CD4-positive, alpha-beta T cell (primary cell): ENCODE measurements at places on chromosomes 5 and 9. TPM values are rescaled to one million over a fixed set of nuclear protein-coding genes. Genes with fewer than 3 reads are reported as not detected.

- no peak for DNase-seq
Observed at GRCh38 chr5:76532052-76532451, 91.2 kb downstream of the F2RL2 start.

DNA sequence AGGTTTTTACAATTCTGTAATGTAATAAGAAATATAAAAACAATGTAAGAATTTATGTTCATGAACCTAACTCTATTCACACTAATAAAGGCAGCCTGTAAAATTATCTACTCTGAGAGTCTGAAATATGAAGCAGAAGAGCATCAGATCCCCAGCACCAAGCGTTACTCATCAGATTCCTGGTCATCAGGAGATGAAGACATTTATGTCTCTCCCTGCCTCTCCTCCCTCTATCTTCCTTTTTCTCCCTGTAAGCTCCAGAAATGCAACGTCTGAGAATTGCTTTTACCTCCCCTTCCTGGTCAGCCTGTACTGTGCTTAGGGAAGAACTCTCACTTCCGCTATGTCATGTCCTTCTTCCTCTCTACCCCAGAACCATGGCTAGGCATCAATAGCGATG lies 114.4 kb upstream of the SLIT3 start:
- no peak for DNase-seq

- DNase-seq: no peak
Observed at GRCh38 chr5:37598733-37599132, 219.6 kb downstream of the WDR70 start.

- DNase-seq: no peak
Observed at GRCh38 chr5:67414712-67415111, 218.1 kb upstream of the CD180 start.

GRCh38 chr5:73451224-73452130 lies 2.9 kb upstream of the FOXD1 start:
- DNase-seq: peak; percentile 66

DNA sequence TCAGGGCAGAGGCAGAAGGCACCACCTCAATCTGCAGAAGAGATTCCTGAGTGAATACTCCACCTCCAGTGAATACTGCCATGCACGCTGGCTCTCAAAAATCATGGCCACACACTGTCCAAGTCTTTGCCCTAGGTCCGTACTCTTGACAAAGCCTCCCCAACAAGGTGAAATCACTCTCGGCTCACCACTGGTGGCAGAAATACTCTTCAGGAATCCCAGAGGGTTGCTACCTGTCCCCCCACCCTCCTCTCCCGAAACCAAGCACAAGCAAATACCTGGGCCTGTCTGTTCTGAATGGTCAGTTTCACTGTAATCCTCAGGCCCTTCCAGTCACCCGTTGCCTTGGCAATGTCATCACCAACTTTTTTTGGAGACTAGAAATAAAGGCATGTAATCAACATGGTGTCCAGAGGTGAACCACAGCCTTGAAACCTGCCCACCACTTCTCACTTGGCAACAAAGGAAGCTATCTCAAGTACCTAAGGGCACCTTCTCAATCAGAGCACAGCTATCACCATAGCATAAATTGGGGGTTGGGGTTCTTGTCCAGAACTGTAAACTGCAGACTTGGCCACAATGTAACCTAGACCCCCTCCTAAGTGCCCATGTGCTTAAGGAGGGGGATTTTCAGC lies 1.8 kb downstream of the RPL12 start:
- DNase-seq: no peak

DNA sequence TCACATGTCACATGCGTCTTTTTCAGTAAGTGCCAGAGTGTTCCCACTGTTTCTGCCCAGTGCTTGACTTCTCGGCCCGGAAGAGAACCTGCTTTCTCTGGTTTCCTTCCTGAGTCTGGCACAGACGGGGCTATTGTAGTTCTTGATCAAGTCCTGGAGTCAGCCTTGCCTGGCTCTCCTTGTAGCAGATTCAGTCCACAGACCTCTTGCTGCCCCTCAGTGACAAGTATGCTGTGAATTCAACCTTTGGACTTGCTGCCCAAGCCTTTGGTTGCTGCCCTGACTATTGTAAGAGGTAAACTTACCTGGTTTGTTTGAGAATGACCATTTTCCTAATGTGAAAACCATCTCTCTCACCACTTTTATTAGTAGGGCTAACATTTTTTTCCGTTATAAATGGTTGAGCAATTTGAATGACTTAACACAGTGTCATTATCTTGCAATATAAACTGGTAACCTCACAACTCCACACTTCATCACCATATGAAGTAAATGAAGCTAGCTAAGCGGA lies 24.7 kb downstream of the ZBTB34 start:
- no peak for DNase-seq

DNA sequence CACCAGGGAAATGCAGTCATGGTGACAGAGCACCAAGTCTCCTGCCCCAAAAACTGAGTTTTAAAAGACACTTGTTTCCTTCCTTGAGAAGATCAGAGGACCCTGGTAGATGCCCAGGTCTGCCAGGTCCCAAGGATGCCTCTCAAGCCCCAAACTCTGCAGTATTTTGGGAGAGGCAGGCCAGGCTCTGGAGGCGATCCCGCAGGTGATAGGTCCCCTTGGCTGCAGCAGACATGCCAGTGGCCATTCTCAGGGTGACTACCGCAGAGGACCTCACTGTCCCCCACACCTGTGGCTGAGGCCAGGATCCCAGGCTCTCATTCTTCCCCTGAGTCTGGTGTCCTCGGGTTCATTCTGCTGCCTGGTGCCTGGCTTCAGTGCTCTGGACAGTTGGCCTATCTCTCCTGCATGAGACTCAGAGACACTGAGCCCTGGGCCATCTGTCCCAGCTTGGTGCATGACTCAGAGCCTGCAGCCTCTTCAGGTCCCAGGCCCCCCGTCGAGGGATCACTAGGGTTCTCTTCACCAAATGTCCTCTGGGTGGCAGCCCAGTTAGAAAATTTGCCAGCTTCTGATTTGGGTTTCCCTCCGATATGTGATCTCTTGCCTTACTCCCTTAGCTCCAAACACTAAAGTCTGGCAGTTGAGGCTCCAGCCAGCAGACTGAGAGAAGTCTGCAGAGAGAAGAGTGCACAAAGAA lies 59.7 kb upstream of the GARNL3 start:
- DNase-seq: peak; percentile 13

DNA sequence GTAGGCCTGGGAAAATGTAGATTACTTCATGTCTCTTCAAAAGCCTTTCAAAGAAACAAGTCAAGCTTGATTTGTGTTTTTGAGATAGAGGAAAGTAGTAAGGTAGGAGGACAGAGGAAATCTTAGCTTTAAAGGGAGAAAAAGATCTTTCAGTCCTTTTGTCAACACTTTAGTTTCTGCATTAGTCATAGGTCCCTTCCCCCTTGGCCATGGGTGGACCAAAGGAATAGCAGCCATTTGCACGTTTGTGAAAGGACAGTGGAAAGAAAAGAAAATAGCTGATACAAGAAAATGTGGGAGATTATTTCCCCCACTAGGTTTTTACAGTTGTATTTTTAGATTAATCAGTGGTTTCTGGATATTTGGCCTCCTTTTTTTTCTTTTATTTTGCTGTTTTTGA lies 121.9 kb upstream of the GRHPR start:
- no peak for DNase-seq

Gene FOXI1
- total RNA-seq: 0.28 TPM

Gene CCDC180
- 6.6 TPM for total RNA-seq

Gene GZMA
- total RNA-seq: 5.0 TPM

Gene SHOC1
- not detected for total RNA-seq

Gene ANKRD31
- 0.56 TPM for total RNA-seq
